ENCODE measurements at places on chromosomes 3 and 15. TPM values are rescaled to one million over a fixed set of nuclear protein-coding genes. Genes with fewer than 3 reads are reported as not detected.

- peaks cover 32% of the 10 kb centered on the region for H3K4me1 ChIP-seq
- no peak for DNase-seq
- H3K27ac ChIP-seq: no peak overlapping the region
- no peaks in the 10 kb centered on the region for H3K27me3 ChIP-seq
Measured at GRCh38 chr15:39432026-39432425, 148.9 kb upstream of the THBS1 start.

DNA sequence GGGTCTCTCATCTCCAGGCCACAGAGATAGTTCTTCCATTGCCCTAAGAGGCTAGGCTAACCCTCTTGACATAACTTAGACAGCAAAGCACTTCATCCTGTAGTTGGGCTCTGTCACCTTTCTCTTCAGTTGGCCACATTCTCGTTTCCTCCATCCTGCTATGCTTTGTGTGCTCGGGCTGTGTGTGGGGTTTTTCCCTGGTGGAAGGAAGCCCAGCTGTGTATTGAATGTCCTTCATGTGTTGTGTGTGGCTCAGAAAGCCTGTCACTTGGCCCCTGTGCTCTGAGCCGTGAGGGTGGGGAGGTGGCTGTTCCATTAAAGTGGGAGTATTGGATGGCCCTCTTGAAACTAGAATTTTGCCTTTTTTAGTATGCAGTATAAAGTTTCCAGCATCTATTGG lies 8.8 kb upstream of the EXOG start:
- DNase-seq: no peak
- no peak overlapping the region for H3K4me3 ChIP-seq
- no peaks in the 10 kb centered on the region for H3K4me1 ChIP-seq
- no peaks in the 10 kb centered on the region for H3K27me3 ChIP-seq
- peaks cover 18% of the 10 kb centered on the region for H3K36me3 ChIP-seq

- H3K27ac ChIP-seq: no peak overlapping the region
- H3K27me3 ChIP-seq: no peaks in the 10 kb centered on the region
- no peak overlapping the region for H3K4me3 ChIP-seq
- no peaks in the 10 kb centered on the region for H3K4me1 ChIP-seq
- H3K36me3 ChIP-seq: no peaks in the 10 kb centered on the region
Measured at GRCh38 chr3:82636177-82636576, 874.7 kb upstream of the GBE1 start.

- H3K4me3 ChIP-seq: no peak overlapping the region
- H3K27ac ChIP-seq: no peak overlapping the region
- DNase-seq: no peak
- no peaks in the 10 kb centered on the region for H3K36me3 ChIP-seq
Measured at GRCh38 chr3:153595186-153595815, 433.3 kb downstream of the RAP2B start.

- H3K27ac ChIP-seq: no peak overlapping the region
- H3K4me3 ChIP-seq: no peak overlapping the region
- no peaks in the 10 kb centered on the region for H3K4me1 ChIP-seq
- peaks cover 5% of the 10 kb centered on the region for H3K27me3 ChIP-seq
- DNase-seq: no peak
- no peaks in the 10 kb centered on the region for H3K36me3 ChIP-seq
Measured at GRCh38 chr3:80040067-80040466, 272.3 kb upstream of the ROBO1 start.

GRCh38 chr3:192817053-192817452 lies 89.7 kb upstream of the FGF12 start:
- no peaks in the 10 kb centered on the region for H3K36me3 ChIP-seq
- H3K27me3 ChIP-seq: no peaks in the 10 kb centered on the region
- DNase-seq: no peak
- peaks cover 34% of the 10 kb centered on the region for H3K4me1 ChIP-seq

DNA sequence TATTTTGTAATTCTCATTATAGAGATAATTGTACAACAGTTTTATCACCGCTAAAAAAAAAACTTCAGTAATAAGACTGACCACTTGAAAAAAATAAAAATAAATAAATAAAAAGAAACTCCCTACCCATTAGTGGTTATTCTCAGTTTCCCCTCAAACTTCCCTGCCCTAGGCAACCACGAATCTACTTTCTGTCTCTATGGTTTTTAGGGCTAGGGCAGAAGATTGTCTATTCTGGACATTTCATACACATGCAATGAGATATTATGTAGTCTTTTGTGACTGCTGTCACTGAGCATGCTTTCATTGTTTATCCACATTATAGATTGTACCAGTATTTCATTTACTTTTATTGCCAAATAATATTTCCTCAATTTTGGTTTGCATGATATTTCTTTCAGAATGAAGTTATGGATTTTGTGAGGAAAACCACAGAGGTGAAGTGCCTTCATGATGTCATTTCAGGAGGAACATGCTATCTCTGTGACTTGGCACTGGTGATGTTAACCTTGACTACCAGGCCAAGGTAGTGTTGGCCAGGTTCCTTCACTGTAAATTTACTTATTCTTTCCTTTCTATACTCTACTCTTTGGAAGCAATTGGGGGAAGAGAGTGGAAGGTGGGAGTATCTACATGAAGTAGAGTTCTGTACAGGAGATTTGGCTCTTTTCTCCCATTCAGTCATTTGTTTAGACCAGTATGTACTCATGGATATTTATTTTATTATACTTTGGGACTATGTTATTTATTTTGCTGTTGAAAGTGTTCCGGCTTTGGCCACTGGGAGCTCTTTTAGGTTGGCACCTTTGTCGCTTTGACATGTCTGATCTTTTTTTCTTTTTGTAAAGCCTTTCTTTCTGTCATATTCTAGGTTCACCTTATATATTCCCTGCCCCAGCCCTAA lies 86.3 kb downstream of the GMPS start:
- H3K27me3 ChIP-seq: no peaks in the 10 kb centered on the region
- H3K4me3 ChIP-seq: no peak overlapping the region
- no peak for DNase-seq
- no peaks in the 10 kb centered on the region for H3K4me1 ChIP-seq
- no peak overlapping the region for H3K27ac ChIP-seq
- H3K36me3 ChIP-seq: peaks cover 13% of the 10 kb centered on the region

- no peak overlapping the region for H3K4me3 ChIP-seq
- no peak for DNase-seq
- no peak overlapping the region for H3K27ac ChIP-seq
- no peaks in the 10 kb centered on the region for H3K27me3 ChIP-seq
- H3K36me3 ChIP-seq: peaks cover 1% of the 10 kb centered on the region
Measured at GRCh38 chr3:120203016-120203415, 82.0 kb downstream of the GPR156 start.

DNA sequence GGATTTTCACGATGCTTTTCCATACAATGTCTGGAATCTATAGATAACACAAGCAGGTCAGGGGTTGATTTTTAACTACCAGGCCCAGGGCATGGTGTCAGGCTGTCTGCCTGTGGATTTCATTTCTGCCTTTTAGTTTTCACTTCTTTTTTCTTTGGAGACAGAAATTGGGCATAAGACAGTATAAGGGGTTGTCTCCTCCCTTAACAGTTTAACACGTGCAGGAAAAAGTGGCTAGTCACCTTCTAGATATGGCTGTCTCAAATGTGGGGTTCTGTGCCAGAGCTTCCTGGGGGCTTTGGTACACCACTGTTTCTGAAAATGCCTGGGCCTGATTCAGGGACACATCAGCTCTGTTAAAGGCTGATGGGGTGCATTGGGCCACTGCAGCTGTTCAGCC lies 7.4 kb upstream of the ZNF589 start:
- no peaks in the 10 kb centered on the region for H3K36me3 ChIP-seq
- H3K4me3 ChIP-seq: no peak overlapping the region
- peaks cover 15% of the 10 kb centered on the region for H3K4me1 ChIP-seq
- H3K27me3 ChIP-seq: no peaks in the 10 kb centered on the region
- no peak for DNase-seq

- H3K27ac ChIP-seq: peak overlapping the region; percentile 75
- no peak for DNase-seq
- H3K27me3 ChIP-seq: no peaks in the 10 kb centered on the region
- no peaks in the 10 kb centered on the region for H3K36me3 ChIP-seq
Measured at GRCh38 chr3:29144807-29145206, 136.1 kb upstream of the RBMS3 start.

DNA sequence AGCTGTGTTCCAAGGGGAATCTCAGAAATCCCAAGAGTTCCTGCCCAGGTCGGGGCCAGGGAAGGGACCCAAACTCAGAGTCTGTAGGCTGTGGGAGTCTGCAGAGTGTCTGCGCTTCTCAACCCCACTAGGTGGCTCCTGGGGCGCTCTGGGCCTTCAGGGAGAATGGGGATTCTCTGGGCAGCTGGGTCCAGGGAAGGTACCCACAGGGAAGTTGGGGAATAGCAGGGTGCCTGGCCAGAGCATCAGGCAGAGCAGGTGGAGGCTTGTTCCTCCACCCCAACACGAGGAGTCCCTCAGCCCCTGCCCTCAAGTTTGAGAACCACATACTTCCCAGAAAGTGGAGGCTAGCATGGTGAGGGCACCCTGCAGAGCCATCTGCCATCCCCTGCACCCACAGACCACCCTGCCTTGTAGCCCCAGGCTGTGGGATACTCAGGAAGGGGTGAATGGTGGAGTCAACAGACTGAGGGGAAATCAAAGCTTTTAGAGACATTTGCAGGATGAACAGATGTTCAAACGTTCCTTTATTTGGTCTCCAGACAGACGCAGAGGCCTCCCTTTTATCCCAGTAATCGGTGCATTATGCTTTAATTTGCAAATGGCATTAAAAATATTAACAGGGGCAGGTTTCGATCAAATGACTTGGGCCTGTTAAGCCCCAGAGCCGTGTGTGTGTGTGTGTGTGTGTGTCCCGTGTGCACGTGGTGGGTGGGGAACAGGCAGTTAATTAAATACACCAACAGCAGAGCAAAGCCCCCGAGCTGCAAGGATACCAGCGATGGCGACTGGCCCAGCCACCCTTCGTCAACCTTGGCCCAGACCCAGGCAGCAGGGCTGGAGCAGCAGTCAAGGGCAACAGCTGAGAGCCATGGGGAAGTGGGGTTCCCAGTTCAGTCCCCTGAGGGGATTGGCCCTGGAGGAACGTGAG lies 57.7 kb downstream of the DNAJB8 start:
- no peak for DNase-seq
- peaks cover 3% of the 10 kb centered on the region for H3K36me3 ChIP-seq
- no peak overlapping the region for H3K4me3 ChIP-seq
- peaks cover 41% of the 10 kb centered on the region for H3K4me1 ChIP-seq
- H3K27me3 ChIP-seq: no peaks in the 10 kb centered on the region
- peak overlapping the region; percentile 16 for H3K27ac ChIP-seq

- H3K27me3 ChIP-seq: no peaks in the 10 kb centered on the region
- peaks cover 50% of the 10 kb centered on the region for H3K4me1 ChIP-seq
Measured at GRCh38 chr15:60418096-60418495, 20.3 kb upstream of the ANXA2 start.

DNA sequence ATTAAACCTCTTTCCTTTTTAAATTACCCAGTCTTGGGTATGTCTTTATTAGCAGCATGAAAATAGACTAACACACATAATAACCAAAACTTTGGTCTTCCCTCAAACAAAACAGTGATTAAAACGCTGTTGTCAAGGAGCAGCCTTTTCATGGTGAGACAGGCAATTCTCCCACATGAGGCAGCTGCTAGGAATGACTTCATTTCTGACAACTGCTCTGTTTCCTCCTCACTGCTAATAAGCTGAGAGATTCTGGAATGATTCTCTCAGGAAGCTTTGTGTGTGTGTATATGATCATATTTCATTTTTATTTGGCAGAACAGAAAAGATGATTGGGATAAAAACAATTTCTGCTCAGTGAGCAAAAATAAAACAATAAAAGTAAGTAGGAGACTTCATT lies 580.6 kb upstream of the ADAMTS9 start:
- no peak overlapping the region for H3K4me3 ChIP-seq
- peaks cover 7% of the 10 kb centered on the region for H3K4me1 ChIP-seq
- no peak for DNase-seq
- peaks cover 1% of the 10 kb centered on the region for H3K36me3 ChIP-seq
- H3K27me3 ChIP-seq: no peaks in the 10 kb centered on the region

DNA sequence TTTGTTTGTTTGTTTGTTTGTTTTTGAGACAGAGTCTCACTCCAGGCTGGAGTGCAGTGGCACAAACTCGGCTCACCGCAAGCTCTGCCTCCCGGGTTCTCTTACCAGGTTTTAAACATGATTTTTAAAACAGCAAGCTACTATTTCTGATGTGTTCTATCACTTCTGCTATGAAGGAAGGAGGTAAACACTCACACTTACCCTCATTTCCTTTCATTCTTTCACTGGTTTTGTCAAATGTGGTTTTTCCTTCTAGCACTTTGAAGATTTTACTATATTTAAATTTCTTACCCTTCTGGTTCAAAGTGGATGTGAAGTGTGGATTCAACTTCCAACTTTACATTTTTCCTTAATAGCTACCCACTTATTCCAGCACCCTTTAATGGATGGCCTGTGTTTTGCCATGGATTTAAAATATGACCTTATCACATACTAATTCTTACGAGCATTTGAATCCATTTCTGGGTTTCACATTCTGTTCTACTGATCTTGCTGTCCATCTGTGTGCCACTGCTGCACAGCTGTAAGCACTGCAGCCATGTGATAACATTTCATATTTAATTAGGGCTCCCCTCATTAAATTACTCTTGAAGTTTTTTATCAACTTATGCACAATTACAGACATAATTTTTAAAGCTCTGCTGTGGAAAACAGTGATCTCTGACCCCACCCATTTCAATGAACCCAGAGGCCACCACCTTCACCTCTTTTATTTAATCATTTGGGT lies 42.3 kb downstream of the TXNRD3 start:
- H3K4me3 ChIP-seq: no peak overlapping the region
- no peaks in the 10 kb centered on the region for H3K27me3 ChIP-seq
- H3K27ac ChIP-seq: no peak overlapping the region
- H3K4me1 ChIP-seq: no peaks in the 10 kb centered on the region
- DNase-seq: no peak

Gene PCNP
- 131 TPM for total RNA-seq

Gene SLITRK3
- 0.81 TPM for total RNA-seq

Gene GNAT1
- 0.27 TPM for total RNA-seq

Gene SLCO3A1
- total RNA-seq: 1.9 TPM

Gene MESP1
- 0.89 TPM for total RNA-seq

Gene CFAP100
- total RNA-seq: not detected

Gene IREB2
- total RNA-seq: 90.1 TPM
